Tibial artery (tissue), 4 donors: ENCODE measurements at places on chromosomes 11 and 22.
A peak's percentile ranks its signal among the peaks of the same experiment; 100 is the strongest.

DNA sequence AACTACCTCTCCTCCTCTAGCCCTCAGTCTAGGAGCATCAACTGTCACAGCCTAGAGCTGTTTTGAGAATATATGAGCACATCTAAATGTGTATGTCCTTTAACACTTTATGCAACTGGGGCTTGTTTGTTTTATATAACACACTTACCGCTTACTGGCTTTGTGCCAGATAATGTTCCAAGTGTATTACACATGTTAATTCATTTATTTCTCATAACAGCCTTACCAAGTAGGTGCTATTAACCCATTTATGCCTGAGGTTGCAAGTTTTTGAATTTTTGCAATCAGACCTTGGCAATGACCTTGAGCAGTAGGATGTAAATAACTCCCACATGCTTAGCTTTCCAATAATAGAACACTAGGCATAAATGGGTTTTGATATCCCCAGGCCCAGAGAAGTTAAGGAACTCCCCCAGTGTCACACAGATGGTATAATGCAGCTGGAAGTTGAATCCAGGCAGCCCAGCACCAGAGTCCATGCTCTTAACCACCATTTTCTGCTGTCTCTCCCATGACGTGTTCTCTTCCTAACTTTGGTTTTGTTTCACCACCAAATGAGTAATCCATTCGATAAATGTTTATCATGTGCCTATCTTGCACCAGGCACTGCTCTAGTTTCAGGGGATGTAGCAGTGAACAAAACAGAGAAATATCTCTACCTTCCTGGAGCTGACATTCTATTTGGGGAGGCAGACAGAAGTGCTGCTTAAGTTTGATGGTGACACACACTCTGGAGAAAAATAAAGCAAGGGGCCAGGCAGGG lies 23.1 kb downstream of the PRDM11 start:
- no peak for DNase-seq

DNA sequence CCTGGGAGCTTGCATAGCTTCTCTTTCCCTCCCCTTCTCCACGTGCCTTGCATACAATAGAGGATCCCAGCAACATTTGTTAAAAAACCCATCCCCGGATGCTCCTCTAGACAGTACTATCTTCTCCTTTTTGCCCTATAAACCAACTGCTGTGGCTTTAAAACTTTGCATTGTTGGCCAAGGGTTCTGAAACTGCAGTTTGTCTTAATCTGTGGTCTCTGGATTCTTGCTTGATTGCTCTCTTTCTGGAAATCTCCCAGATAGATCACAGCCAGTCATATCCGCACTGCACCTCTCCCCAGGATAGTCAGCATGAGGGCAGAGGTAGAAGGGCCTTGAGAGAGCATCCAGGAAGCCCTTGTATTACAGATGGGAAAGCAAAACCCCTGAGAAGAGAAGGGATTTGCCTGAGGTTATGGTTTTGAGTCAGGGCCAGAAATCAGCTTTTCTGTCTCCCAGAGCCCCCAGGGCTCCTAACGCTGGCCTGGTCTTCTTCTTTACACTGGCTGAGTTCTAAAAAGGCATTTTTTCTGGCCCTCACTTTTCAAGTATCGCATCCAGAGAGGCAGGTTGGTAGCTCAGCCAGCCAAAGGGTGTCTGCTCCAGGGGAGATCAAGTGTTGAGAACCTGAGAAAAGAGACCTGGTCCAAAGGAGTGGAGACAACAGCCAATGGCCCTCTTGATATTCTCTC lies 70.6 kb downstream of the ADM start:
- DNase-seq = no peak

- DNase-seq = peak; percentile 88
Observed at GRCh38 chr11:783581-784015, 6.3 kb downstream of the CEND1 start.

DNA sequence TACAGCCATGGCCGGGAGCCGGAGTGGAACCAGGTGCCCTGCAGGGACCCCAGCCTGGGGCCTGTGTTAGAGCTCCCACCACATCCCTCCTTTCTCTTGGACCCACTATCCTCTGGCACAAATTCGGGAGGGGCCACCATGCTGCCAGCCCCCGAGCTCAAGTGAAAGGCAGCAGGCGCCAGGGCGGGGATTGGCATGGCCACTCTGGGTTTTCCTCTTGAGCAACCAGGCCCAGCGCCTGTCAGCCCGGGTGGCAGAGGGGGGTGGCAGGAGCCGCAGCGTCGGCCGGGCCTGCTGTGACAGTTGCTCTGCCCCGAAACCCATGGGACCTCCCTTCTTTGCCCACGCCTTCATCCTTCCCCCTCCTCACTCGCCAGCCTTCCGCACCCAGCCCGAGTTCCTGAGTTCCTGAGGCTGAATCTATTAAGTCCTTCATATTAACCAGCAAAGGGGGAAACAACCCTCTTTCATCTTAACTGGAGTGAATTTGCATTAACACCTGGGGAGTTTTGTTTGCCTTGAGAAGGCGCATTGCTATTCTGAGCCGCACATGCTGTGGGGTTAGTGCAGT lies 16.8 kb upstream of the CABP7 start:
- DNase-seq = no peak

DNA sequence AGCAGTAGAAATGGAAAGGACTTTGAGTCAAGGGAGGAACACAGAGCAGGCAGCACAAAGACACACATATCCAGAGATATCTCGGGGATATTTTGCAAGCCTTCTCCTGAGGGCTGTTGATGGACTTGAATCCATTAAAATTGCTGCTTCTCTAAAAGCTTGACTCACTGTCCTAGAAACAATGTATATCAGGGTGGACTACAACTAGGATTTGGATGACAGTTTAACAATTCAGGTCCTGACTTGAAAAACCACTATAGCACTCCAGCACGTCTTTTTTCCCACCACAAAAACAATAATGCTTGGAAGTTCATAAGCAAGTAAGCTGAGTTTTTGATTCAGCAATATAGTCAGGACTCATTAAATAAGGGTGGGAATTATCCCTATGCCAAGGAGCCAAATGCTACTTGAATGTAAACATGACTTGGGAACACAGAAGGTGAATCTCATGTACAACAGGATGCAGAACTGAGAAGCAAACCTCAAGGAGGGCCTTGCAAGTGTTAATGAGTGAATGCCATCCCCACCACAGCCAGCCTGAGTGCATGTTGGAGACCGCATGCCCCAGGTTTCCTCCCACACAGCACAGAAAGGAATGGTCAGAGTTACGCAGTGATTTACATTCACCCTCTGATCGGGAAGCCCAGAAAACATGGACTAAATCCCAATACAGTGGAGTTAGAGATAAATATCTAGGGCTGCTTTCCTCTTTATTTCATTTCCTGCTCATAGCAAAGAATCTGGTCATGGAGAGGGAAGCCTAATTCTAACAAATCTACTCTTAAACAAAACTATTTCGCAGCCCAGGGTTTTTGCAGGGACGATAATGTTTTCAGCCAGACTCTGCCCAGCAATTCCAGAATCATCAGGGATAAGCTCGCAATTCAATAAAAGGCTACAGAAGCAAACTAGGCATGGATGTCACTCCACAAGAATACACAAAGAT lies 98.4 kb upstream of the OR9G4 start:
- DNase-seq = no peak

GRCh38 chr11:22416462-22416861 lies 78.3 kb downstream of the SLC17A6 start:
- no peak for DNase-seq

DNA sequence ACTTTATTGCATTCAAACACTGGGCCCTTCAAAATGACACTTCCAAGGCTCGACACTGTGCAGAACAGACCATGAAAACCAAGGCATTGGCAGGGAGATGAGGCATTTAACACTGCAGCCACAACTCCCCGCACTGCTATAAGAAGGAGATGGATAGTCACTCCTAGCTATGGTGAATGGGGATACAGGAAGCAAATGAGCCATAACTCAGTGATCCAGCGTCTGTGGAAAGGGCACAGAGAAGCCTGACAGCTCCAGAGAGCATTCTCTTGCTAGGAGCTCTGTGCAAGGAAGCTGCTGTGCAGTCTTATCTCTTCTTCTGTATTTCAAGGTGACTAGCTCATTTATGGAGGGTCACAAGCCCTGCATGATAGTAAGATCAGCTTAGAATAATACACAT lies 20.9 kb downstream of the HPS4 start:
- no peak for DNase-seq

DNA sequence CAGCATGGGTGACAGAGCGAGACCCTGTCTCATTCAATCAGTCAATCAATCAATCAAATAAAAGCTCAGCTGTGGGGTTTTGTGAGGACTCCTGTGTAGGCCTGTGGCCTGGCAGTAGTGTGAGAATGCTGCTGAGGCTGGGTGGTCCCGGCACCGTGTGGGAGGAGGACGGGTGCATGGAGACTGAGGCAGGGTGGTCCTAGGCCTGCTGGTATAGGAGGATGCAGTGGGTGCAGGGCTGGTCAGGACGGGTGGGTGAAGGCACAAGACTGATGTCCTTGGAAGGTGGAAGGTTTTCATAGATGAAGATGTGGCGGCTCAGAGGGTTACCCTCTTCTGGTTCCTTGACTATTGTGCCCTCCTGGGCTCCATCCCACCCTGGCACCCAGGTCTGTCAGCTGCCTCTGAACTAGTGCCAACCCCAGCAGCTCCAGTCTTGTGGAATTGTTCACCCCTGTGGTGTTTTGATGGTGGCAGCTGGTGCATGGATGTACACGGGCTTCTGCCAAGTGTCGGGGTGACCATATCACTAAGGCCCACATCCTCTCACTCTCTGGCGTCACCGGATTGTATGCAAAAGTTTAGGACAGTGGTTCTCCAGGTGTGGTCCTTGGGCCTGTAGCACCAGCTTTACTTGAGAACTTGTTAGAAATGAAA lies 23.7 kb downstream of the TANGO2 start:
- DNase-seq = no peak

DNA sequence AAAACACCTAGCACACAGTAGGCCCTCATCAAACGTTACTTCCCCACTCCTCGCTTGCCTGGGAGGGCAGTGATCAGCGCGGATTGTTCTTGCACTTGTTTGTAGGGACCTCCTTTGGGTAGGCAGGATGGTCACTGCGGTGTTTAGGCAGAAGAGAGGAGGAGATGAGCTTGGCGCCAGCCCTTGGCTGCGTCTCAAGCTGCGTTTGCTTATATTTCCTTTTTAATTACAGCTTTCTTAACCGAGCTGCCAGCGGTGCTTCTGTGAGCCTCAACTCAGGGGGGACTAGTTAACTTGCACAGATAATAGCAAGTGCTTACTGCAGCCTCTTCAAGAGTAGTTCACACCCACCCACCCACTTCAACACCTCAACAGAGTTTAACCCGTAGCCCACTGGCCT lies 15.1 kb downstream of the IFT27 start:
- no peak for DNase-seq

GRCh38 chr22:44925465-44926123 lies 84.2 kb downstream of the PHF21B start:
- DNase-seq = no peak

GRCh38 chr11:86134580-86135318 lies 65.9 kb upstream of the PICALM start:
- no peak for DNase-seq

GRCh38 chr11:27046956-27047355 lies 6.3 kb downstream of the BBOX1 start:
- no peak for DNase-seq

- no peak for DNase-seq
Observed at GRCh38 chr11:16292167-16292859, 64.0 kb downstream of the SOX6 start.

- no peak for DNase-seq
Observed at GRCh38 chr11:118521892-118522311, 5.4 kb upstream of the TTC36 start.

DNA sequence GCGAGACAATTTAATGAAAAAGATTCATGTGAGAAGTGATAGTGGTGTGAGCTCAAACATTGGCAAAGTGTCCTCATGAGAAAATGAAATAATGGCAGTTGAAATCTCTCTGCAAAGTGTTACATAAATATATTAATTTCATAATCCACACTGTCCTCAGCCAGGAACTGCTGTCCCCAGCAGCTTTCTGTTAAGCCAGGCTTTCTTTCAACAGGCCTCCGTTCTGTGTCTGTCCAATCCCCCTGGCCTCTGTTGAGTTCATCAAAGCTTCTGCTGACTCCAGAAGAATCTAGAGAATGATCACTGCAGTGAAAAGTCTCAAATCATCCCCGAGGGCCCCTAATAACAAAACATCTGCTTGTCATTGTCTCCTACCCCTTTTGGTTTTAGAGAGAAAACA lies 10.0 kb upstream of the ASCC2 start:
- peak; percentile 39 for DNase-seq

DNA sequence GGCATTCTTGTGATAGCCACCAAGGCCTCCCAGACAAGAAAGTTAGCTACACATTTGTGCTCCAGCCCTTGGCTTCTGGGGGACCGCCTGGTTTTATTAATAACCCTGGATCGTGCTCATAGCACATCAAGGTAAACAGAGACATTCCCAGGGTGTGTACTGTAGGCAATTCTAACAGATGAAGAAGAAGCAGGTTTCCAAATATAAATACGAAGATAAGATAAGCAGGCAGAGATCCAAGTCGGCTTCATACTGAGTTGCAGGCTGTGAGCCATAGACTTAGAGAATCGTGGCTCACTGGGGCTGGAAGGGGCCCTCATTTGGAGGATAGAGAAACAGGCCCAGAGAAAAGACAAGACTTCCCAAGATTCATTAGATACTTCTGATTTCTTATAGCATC lies 131.4 kb downstream of the TENM4 start:
- DNase-seq = no peak
